ENCODE measurements at places on chromosomes 4 and X.
A peak's percentile ranks its signal among the peaks of the same experiment; 100 is the strongest.

- H3K4me1 ChIP-seq = no peaks in the 10 kb centered on the region
- DNase-seq = no peak
- no peak overlapping the region for H3K4me3 ChIP-seq
- no peaks in the 10 kb centered on the region for H3K36me3 ChIP-seq
- no peak overlapping the region for H3K27ac ChIP-seq
Measured at GRCh38 chr4:42747971-42748370, 91.1 kb upstream of the ATP8A1 start.

GRCh38 chrX:2162695-2163094 lies 338.1 kb downstream of the DHRSX start:
- no peak overlapping the region for H3K27ac ChIP-seq
- H3K27me3 ChIP-seq = no peaks in the 10 kb centered on the region
- H3K4me1 ChIP-seq = no peaks in the 10 kb centered on the region
- no peaks in the 10 kb centered on the region for H3K36me3 ChIP-seq
- DNase-seq = no peak
- H3K4me3 ChIP-seq = no peak overlapping the region

DNA sequence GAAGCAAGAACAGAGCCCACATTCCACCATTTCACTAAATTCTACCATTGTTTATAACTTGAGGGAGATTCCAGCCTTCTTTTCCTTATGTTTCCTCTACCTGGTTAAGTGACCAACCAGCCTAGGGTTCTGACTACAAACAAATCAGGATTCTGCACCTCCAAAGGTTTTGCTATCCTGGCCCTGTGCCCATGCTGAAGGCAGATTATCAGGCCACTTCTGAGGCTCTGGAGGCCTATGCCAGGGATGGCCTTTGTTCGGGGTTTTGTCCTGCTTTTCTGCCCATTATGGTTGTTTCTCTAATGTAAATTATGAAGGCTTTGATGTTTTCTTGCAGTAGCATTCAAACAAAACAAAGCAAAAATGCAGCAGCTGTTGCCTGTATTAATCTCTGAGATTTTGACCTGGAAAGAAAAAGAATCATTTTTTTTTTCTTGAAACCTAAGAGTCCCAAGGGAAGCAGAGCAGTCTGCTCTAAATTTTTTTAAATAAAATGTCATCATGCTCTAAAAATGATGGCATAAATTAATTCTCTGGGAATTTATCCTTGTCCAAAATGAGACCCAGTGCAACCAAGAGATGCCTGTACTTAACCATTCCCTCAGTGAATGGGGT lies 55.6 kb downstream of the RNF150 start:
- H3K36me3 ChIP-seq = no peaks in the 10 kb centered on the region
- no peaks in the 10 kb centered on the region for H3K27me3 ChIP-seq
- no peak overlapping the region for H3K4me3 ChIP-seq

- H3K36me3 ChIP-seq = no peaks in the 10 kb centered on the region
- no peaks in the 10 kb centered on the region for H3K4me1 ChIP-seq
- H3K27me3 ChIP-seq = no peaks in the 10 kb centered on the region
- H3K27ac ChIP-seq = no peak overlapping the region
Measured at GRCh38 chr4:52670121-52670520, 11.0 kb upstream of the USP46 start.

DNA sequence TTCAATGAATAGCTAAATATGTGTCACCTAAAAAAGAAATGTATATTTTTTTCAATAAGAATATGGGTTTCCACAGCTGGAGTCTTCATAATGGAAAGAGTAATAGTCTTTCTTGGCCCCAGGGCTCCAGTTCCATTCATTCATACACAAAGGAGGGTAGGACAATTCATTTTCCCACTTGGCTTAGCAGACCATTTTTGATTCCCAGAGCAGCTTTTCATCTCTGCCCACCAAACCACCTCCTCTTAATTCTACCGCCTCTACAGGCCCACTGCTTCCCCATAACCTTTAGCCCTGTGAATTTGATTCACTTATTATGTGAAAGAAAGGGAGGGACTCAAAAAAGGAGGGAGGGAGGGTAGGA lies 129.9 kb upstream of the PAK3 start:
- no peaks in the 10 kb centered on the region for H3K27me3 ChIP-seq
- no peak overlapping the region for H3K27ac ChIP-seq
- H3K4me1 ChIP-seq = no peaks in the 10 kb centered on the region
- no peak for DNase-seq

DNA sequence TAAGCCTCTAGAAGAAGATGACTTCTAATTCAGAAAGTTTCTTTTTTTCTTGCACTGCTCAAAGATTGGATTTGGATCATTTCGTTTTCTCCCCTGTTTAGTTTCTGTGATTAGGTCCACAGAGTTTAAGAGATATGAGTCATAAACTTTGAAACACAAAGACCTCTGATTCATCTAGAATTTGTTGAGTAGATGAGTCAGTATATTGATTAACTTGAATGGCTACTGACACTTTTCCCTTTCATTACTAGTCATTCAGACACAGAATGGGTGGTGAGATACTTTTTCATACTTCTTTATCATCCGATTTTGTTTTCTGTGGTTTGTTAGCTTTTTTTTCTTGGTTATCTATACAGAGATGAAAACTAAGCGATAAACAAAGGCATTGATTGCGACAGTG lies 34.1 kb upstream of the AFF2 start:
- H3K4me3 ChIP-seq = no peak overlapping the region
- DNase-seq = no peak
- H3K4me1 ChIP-seq = no peaks in the 10 kb centered on the region
- H3K27me3 ChIP-seq = no peaks in the 10 kb centered on the region
- H3K27ac ChIP-seq = no peak overlapping the region

- no peaks in the 10 kb centered on the region for H3K36me3 ChIP-seq
- H3K27me3 ChIP-seq = no peaks in the 10 kb centered on the region
- no peaks in the 10 kb centered on the region for H3K4me1 ChIP-seq
Measured at GRCh38 chrX:17374619-17375366, at the start of gene NHS. TSS of gene NHS (plus strand) at chrX:17375200. CDS start at chrX:17375758, 558 bp downstream.

- H3K4me3 ChIP-seq = no peak overlapping the region
- no peak for DNase-seq
- peaks cover 11% of the 10 kb centered on the region for H3K4me1 ChIP-seq
- H3K27ac ChIP-seq = no peak overlapping the region
Measured at GRCh38 chr4:142355421-142355930, 490.6 kb downstream of the INPP4B start.

GRCh38 chrX:69507500-69507789 lies 3.3 kb downstream of the NALF2 start:
- no peak overlapping the region for H3K4me3 ChIP-seq
- no peaks in the 10 kb centered on the region for H3K36me3 ChIP-seq
- peaks cover 4% of the 10 kb centered on the region for H3K27me3 ChIP-seq
- H3K27ac ChIP-seq = no peak overlapping the region

- H3K4me1 ChIP-seq = peaks cover 2% of the 10 kb centered on the region
- DNase-seq = no peak
- H3K27me3 ChIP-seq = no peaks in the 10 kb centered on the region
- H3K4me3 ChIP-seq = no peak overlapping the region
Measured at GRCh38 chr4:113336556-113336955, 287.1 kb downstream of the ANK2 start.

DNA sequence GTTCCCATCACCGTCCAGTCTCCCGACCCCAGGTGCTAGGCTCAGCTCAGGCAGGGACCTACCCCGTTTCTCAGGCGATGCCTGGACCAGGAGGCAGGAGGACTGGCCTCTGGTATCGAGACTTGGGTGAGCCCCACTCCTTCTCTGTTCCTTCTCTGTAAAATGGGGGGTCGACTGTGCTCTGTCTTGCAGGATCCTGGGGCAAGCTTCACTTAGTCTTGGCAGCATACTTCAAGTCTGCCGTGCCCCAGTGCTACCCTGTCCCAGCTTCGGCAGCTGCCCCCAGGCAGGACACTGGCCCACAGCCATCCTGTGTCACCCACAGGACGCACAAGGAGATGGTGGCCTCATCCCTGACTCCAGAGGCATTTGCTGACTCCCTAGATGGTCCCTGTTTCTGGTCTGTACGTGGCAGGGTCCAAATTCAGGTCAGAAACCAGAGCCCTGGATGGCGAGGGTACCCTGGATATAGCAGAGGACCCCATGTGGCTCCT lies 7.0 kb upstream of the HAUS7 start:
- DNase-seq = no peak
- H3K4me3 ChIP-seq = no peak overlapping the region
- H3K27me3 ChIP-seq = no peaks in the 10 kb centered on the region
- no peak overlapping the region for H3K27ac ChIP-seq

DNA sequence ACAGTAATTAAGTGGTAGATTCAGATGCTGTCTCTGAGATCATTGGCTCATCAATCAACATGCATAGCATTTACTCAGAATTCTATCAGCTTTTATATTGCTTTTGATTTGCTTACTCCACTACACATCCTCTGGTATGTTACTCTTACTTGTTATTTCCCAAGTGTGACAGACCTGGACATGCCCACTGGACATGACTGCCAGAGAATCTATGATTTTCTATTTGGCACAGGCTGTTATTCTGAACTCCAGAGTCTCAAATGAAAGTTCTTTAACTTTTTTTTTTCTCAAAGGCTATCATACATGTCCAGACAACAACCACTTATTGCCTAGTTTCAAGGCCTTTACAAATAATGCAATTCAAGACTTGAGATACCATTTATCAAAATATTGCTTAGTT lies 116.1 kb upstream of the ARHGAP24 start:
- no peak for DNase-seq
- no peaks in the 10 kb centered on the region for H3K4me1 ChIP-seq
- no peak overlapping the region for H3K4me3 ChIP-seq
- H3K27ac ChIP-seq = no peak overlapping the region
- H3K27me3 ChIP-seq = no peaks in the 10 kb centered on the region

DNA sequence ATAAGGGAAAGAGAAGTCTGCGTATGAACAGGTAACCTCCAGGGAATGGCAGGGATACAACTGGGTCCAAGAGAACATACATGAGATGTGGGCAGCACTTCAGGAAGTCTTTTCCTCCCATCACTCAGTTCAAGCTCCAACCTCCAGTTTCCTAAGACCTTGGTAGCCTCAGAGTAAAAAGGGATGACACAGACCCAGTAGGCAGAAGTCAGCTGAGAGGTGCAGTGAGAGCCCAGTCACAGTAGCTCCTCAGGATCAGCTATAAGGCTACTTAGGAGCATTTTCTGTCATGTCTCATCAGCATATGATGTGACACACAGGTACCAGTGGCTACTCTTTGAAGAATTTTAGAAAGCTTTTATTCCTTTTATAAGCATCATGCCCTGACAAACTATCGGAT lies 12.5 kb upstream of the STS start:
- no peak overlapping the region for H3K4me3 ChIP-seq
- no peak for DNase-seq
- H3K36me3 ChIP-seq = peaks cover 5% of the 10 kb centered on the region
- no peaks in the 10 kb centered on the region for H3K27me3 ChIP-seq
- H3K27ac ChIP-seq = no peak overlapping the region

DNA sequence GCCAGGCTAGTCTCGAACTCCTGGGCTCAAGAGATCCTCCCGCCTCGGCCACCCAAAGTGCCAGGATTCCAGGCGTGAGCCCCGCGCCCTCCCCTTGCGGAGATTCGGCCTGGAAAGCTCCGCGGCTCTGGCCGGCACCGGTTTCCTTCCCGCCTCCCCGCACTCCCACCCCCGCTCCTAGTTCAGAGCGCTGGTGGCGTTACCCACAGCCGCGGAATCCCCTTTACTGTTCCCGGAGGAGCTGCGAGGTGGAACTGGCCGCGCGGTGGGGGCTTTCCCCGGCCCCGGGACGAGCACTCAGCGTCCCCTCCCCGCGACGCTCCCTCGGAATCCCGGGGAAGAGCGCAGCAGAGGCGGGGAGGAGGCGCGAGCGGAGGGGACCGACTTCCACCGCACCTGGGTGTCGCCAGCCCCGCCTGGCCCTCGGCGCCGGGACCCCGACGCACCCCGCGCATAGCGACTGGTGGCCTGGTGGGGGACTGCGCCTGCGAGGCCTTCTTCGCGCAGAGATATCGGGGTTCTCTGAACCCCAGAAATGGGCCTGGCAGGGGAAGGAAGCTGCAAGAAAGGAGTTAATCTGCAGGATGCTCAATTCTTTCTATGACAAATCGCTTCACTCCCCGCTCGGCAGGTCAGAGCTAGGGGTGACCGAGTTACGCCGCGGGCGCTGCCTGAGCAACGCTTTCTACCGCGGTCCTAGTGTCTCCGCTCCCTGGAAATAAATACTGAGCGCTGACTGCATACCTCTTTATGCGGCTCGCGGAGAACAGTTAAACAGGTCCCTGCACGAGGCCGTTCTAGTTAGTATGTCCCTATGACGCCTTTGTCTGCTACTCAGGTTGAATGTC lies 14.6 kb upstream of the SLC25A4 start:
- no peaks in the 10 kb centered on the region for H3K36me3 ChIP-seq
- H3K4me1 ChIP-seq = no peaks in the 10 kb centered on the region
- no peaks in the 10 kb centered on the region for H3K27me3 ChIP-seq

DNA sequence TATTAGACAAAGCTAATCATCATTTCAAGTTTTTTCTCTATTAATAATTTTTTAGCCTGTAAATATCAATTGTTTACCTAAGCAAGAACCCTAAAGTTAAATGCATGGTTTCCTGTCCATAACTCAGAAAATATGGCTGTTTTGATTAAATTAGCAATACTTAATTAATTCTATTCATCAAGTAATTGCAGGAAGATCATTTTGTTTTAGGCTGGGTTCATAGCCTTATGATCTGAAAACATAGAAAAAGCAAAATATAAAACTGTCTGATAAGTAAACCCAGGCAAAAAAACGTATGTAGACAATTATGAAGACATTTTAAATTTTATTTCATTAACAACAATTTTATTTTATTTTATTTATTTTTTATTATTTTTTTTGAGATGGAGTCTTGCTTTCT lies 219.1 kb downstream of the EVC2 start:
- H3K27me3 ChIP-seq = no peaks in the 10 kb centered on the region
- H3K27ac ChIP-seq = no peak overlapping the region
- H3K36me3 ChIP-seq = no peaks in the 10 kb centered on the region
- DNase-seq = no peak
- no peak overlapping the region for H3K4me3 ChIP-seq

GRCh38 chr4:115648786-115649185 lies 535.4 kb upstream of the NDST4 start:
- H3K4me1 ChIP-seq = peaks cover 2% of the 10 kb centered on the region
- H3K27me3 ChIP-seq = no peaks in the 10 kb centered on the region
- DNase-seq = peak; percentile 29
- no peak overlapping the region for H3K27ac ChIP-seq
- no peak overlapping the region for H3K4me3 ChIP-seq

- H3K27ac ChIP-seq = no peak overlapping the region
- no peak overlapping the region for H3K4me3 ChIP-seq
- no peak for DNase-seq
- H3K27me3 ChIP-seq = no peaks in the 10 kb centered on the region
- no peaks in the 10 kb centered on the region for H3K4me1 ChIP-seq
- peaks cover 40% of the 10 kb centered on the region for H3K36me3 ChIP-seq
Measured at GRCh38 chr4:1938027-1938426, 66.8 kb downstream of the NSD2 start.

- no peak for DNase-seq
- H3K27ac ChIP-seq = no peak overlapping the region
- H3K27me3 ChIP-seq = no peaks in the 10 kb centered on the region
- H3K4me3 ChIP-seq = no peak overlapping the region
- H3K36me3 ChIP-seq = no peaks in the 10 kb centered on the region
Measured at GRCh38 chr4:122832732-122833131, 6.1 kb downstream of the FGF2 start.

GRCh38 chr4:16290681-16291420 lies 64.6 kb upstream of the TAPT1 start:
- DNase-seq = no peak
- H3K4me3 ChIP-seq = no peak overlapping the region
- peaks cover 5% of the 10 kb centered on the region for H3K4me1 ChIP-seq
- H3K36me3 ChIP-seq = no peaks in the 10 kb centered on the region
- no peak overlapping the region for H3K27ac ChIP-seq
- no peaks in the 10 kb centered on the region for H3K27me3 ChIP-seq

GRCh38 chr4:87677731-87678130 lies 27.7 kb downstream of the DMP1 start:
- H3K4me1 ChIP-seq = peaks cover 1% of the 10 kb centered on the region
- no peaks in the 10 kb centered on the region for H3K36me3 ChIP-seq
- no peak overlapping the region for H3K4me3 ChIP-seq
- H3K27me3 ChIP-seq = peaks cover 4% of the 10 kb centered on the region

Data from neuronal stem cell (in vitro differentiated cells).